ENCODE measurements at places on chromosomes 5 and 9.

- no peak for DNase-seq
These were observed 209.5 kb downstream of the GNA14 start for GRCh38 chr9:77438653-77439052.

DNA sequence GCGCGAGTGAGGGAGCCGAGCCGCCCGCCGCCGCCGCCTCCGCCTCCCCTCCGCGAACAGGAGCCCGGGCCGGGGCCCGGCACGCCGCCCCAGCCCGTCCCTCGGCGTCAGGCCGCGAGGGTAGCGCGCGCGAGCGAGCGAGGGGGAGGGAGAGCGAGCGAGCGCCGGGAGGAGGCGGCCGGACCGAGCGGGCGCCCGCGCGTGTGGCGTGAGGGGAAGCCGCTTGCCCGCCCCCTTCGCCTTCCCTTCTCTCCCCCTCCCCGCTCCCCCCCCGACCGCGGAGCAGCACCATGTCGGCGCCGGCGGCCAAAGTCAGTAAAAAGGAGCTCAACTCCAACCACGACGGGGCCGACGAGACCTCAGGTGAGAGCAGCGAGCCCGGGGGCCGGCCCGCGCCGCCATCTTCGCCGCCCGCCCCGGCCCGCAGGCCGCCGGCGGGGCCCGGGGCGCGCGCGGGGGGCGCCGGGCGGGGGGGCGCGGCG, 312 bp downstream of the SET start:
- no peak for DNase-seq

GRCh38 chr9:94664801-94665200, 25.5 kb upstream of the FBP1 start:
- no peak for DNase-seq

DNA sequence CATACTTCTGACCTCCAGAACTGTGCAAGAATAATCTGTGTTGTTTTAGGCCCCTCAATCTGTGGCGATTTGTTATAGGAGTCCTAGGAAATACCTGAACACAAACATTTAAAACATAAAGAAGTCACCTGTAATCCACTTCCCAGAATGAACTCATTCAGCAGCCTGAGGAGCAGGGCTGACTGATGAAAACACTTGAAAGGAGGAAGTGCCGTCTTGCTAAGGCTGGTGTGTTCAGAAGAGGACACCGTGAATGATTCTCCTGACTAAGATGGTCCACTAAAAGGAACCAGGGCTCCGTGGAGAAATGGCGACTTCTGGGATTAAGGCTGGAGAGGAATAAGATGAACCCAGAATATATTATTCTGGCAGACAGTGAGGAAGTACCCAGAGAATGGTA, 18.7 kb upstream of the MARCHF6 start:
- no peak for DNase-seq

- no peak for DNase-seq
These were observed 26.3 kb downstream of the ACSL6 start for GRCh38 chr5:131984956-131985665.

GRCh38 chr9:88388886-88389605, 802 bp downstream of the SPIN1 start:
- peak; percentile 11 for DNase-seq

- no peak for DNase-seq
These were observed 22.4 kb upstream of the TRIM52 start for GRCh38 chr5:181283347-181283746.

GRCh38 chr9:19408316-19408692, 505 bp upstream of the ACER2 start:
- no peak for DNase-seq

GRCh38 chr5:40831346-40832210, 3.4 kb downstream of the RPL37 start:
- DNase-seq = no peak

DNA sequence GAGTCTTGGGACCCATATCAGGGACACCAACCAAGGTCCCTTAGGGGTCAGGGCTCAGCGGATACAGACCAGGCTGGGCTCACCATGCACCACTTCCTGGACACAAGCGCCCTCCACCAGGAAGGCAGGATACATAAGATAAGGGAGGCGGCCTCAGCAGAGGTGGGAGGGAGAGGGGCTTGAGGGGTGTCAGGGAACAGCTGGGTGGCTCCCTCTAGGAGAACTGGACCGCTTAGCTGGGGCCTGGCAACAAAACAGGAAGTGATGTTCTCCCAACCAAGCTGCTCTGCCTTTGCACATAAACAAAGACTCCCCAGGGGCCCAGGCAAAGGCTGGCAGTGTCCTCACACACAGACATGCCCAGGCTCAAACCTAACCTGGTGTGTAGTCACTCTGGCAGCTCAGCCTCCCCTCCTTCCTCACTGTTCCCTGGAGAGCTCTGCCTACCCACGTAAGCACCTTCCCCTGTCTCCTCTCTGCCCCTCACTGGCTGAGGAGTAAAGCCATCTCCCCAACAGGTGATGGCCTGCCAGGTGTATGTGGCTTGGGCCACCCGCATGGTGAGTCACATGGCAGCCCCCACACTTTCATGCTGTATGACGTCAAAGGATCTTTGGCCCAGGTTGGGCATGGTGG, 5.8 kb upstream of the BICD2 start:
- DNase-seq = no peak

DNA sequence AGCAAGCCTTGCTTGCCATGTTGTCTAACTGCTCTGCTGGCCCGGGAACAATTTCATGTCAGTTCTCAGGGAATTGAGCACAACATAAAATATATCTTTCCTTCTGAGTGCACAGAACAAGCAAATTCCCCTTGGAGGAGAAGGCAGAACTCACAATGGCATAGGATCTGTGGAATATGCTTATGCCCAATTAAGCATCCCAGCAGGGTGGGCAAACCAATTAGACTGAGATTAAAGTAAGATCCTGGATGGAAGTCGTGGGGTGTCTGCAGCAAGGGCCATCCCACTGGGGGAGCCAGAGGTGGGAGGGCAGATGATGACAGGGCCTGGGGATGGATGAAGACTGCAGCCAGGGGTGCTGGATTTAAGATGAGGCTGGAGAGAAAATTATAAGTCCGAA, 114.1 kb downstream of the BRINP1 start:
- DNase-seq = no peak

- no peak for DNase-seq
These were observed 1.0 kb upstream of the SLIT3 start for GRCh38 chr5:169301986-169302385.

- DNase-seq = no peak
These were observed 58.3 kb upstream of the SHB start for GRCh38 chr9:38127271-38127839.
